ENCODE measurements at places on chromosomes 11 and 22.

GRCh38 chr11:41955066-41955465 lies 495.6 kb upstream of the LRRC4C start:
- DNase-seq, result peak; percentile 22

DNA sequence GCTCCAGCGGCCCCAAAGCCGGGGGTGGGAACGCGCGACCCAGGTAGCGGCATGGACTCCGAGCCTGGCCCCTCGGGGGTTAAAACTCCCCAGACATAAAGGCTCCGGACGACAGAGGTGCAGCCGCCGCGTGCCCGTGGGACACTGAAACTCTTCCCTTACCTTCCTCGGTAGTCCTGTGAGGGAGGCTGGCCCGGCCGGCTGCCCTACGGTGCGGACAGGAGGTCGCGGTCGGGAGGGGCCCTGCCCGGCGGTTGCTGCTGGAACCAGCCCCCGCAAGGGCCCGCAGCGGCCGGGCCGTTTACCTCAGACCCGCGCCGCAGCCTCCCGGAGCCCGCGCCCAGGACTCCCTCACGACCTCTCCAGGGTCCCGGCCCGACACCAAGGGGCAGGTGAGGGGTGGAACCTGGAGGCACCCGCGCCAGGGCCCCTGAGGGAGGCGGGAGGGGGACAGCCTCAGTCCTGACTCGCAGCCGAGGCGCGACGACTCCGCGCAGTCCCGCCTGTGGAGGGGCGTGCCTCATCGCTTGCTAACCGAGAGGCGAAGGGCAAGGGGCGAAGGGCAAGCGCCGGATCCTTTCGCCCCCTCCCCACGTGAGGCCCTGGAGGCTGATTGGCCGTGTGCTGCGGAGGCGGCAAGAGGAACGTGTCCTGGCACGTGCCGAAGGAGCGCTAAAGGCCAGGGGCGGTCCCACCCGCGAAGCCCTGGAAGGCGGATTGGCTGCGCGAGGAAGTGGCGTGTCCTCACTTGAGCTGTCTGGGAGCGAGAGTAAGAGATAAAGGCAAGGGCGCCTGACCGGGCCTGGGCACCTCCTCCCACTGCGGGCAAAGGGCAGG lies at the start of gene UPB1:
Gene UPB1 (plus strand): TSS at position 805 of the 837 bp plus-strand sequence. CDS start 72 bp downstream, outside the sequence.
- no peak for DNase-seq

- peak; percentile 65 for DNase-seq
Observed at GRCh38 chr11:74141241-74141695, 29.5 kb downstream of the C2CD3 start.

DNA sequence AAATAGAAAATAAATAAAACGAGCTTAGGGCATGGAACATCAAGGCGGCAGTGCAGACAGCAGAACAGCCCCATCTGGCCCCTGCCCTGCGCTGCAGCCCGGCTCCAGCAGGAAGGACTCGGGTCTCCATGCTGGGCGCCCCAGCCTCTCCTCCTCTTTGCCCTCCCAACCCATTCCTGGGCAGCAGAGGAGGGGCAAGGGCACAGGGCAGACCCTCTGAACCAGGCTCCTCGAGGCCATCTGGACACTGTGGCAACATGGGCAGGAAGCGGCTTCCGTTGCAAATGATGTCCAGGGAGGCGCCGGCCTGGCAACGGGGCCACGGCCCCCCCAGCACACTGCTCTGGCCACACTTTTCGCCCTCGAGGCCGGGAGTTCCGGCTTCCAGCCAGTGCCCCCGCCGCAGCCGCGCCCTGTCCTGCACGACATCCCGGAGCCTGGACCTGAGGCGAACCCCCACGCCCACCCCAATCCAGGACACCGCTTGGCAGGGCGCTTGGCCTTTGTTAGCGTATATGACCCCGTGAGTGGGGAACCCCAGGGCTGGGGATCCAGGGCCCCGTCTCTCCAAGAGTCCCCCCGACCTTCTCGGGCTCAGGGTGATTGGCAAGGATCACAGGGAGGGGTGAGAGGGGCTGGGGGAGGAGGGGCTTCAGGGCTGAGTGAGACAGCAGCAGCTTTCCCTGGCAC lies 192.1 kb downstream of the IGLL1 start:
- no peak for DNase-seq

- DNase-seq, result peak; percentile 57
Observed at GRCh38 chr11:100574894-100575769, 112.0 kb upstream of the ARHGAP42 start.

DNA sequence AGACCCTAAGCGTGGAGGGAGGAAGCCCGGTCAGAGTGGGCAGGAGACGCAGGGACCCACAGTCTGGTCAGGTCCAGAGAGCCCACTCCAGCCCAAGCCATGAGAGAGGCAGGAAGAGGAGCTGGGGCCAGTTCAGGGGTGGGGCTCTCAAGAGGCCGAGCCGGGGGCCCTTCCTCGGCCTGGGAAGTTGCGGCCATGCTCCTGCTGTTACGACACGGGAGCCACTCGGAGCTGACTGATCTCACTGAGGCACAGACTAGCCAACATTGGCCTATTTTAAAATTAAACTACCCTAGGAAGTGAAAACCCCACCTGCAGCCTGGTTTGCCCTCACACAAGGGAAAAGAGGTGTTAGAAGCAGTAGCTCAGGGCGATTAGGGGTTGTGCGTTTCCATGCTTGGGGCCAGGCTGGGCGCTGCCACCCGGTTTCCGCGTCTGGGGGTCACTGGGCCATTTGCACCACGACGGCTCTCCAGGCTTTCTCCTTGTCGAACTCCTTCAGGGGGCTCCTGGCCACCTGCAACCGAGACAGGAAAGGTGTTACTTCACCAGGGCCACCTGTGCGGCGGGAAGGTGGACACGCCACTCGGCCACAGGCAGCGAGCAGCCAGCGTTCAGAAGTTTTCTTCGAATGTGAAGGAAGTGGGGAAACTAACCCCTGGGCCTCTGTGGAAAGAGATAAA lies 3.2 kb upstream of the TTLL8 start:
- DNase-seq, result no peak

- no peak for DNase-seq
Observed at GRCh38 chr11:60717956-60718355, 6.6 kb upstream of the MS4A18 start.

- peak; percentile 47 for DNase-seq
Observed at GRCh38 chr11:112564228-112564955, 303.7 kb upstream of the PLET1 start.

DNA sequence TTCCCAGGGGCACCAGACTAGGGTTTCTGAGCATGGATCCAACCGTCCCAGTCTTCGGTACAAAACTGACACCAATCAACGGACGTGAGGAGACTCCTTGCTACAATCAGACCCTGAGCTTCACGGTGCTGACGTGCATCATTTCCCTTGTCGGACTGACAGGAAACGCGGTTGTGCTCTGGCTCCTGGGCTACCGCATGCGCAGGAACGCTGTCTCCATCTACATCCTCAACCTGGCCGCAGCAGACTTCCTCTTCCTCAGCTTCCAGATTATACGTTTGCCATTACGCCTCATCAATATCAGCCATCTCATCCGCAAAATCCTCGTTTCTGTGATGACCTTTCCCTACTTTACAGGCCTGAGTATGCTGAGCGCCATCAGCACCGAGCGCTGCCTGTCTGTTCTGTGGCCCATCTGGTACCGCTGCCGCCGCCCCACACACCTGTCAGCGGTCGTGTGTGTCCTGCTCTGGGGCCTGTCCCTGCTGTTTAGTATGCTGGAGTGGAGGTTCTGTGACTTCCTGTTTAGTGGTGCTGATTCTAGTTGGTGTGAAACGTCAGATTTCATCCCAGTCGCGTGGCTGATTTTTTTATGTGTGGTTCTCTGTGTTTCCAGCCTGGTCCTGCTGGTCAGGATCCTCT lies 709 bp downstream of the MRGPRX4 start:
- DNase-seq, result no peak

DNA sequence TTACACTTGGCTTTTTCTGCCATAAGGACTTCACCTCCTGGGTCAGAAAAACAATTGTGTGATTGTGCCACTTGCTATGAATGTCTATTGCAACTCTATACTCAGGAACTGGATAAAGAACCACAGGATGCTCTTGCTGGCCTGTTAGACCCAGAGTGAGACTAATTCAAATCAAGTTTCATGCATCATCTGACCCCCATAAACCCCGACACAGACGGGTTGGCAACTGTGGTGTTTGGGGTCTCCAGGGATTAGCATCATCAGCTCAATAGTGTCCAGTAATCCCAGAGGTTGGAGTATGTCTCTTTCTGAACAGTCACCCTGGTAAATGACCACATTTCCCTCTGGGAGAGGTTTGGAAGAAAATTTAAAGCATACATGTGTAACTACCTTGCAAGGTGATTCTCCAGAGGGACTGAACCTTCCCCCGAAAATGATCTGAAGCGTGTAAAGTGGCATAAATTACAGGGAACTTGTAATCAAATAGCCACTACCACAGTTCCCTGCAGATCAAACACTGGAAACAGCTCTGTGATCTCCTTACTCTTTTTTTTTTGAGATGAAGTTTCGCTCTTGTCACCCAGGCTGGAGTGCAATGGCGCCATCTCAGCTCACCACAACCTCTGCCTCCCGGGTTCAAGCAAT lies 1097.6 kb downstream of the TBC1D22A start:
- no peak for DNase-seq

DNA sequence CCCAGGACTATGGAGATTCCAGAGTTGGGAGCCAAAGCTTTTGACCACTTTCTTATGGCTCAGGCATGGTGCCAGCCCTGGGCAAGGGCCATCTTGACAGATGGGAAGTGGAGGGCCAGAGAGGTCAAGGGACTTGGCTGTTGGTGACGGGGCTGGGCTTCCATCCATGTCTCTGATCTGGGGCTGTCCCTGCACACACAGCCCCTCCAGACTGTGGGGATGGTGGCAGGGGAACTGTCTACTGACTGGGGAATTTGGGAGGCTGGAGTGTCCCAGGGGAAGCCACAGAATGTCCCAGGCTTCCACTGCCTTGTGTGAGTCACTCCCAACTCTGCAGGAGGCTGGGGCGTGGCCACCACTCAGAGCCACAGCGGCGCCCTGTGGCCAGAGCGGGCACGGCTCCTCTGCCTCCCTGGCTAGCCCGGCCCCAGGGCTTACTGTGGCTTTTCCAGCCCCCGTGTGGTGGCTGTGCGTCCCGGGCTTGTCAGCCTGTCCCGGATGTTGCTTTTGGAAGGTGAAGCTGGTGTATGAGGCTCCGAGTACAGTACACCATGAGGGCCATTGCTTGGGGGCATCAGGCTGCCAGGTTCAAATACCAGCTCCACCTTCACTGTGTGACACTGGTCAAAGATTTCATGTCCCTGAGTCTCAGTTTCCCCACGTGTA lies 19.6 kb downstream of the C22orf23 start:
- DNase-seq, result peak; percentile 97

DNA sequence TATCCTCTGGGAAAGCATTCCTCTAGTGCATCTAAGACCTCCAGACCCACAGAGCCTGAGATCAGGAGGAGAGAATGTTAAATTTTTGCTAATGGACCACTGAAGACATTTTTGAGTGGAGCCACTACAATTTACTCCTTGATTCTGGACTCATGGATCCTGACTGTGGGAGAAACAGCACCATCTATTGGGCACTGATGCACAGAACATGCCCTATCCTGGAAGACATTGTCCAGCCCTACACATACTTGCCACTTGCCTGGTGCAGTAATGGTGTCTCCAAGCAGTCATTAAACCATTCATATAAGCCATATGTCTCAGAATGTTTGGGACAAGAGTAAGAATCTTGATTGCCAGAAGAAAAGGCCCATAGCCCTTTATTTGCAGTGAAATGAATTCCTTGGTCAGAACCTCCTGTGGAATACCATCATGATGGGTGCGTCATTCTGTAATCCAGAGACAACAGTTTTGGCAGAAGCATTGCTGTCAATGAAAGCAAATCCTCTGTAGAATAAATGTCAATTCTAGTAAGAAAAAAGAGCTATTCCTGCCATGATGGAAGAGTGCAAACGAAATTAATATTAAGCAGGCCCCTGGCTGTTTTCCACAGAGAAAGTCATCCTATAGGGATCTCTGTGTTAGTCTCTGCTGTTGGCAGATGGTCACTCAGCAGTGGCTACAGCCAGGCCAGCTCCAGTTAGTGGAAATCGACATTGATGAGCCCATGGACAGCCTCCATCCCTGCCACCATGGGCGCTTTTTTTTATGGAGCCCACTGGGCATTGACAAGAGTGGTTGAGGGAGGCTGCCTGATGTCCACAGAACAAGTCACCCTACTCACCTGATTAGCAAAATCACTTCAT lies 43.5 kb downstream of the GGTLC2 start:
- DNase-seq, result peak; percentile 67

- no peak for DNase-seq
Observed at GRCh38 chr22:45230026-45230721, 10.5 kb downstream of the KIAA0930 start.

DNA sequence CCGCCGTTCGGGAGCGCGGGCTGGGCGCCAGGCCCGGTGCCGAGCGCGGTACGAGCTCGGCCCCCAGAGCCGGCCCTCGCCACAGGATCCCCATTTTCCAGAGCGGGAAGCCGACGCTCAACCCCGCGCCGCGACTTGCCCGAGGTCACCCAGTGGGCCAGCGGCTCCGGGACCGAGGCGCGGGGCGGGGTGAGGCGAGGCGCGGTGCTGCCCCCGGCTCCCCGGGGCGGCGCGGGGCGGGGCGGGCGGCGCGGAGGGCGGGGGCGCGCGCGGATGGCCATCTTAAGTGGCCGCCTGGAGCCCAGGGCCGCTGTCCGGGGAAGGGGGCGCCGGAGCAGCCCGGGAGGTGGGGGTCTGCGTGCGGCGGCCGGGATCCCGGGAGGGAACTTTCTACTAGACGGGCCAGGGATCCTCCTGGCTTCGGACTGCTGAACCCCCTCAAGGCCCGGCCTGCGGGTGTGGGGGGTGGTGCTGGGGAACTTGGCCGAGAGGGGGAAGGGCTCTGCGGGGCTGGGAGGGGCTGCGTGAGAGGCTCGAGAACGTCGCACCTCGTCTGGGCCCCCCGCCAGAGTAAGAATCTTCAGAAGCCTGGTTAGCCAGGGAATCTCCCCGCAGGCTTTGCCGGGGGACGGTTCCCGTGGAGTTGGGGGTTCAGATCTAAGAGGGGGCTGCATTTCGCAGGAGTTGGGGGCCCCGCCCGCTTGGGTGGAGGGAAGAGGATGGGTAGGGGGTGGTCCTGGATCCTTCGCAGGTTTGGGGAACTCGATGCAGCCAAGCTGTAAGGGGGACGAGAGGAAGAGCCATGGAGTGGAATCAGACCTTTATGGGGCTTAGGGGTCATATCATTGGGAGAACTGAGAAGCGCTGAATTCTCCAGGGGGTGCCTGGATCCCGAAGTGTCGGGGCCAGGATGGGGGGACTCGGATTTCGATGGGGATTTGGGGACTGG lies 678 bp upstream of the INPPL1 start:
- peak; percentile 77 for DNase-seq

DNA sequence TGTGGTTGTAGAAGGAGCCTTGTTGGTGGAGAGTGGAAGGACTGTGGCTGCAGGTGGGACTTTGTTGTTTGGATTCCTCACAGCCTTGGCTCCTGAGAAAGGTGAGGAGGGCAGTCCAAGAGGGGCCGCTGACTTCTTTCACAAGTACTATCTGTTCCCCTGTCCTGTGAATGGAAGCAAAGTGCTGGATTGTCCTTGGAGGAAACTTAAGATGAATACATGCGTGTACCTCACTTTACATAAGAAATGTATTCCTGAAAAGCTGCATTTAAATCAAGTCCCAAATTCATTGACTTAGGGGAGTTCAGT lies 2.4 kb downstream of the FUT4 start:
- no peak for DNase-seq

Measured in EH (cell line).